ENCODE measurements at places on chromosomes 16 and 17. TPM values are rescaled to one million over a fixed set of nuclear protein-coding genes. Genes with fewer than 3 reads are reported as not detected.

The FNDC8 gene
- total RNA-seq = not detected

GRCh38 chr17:61209106-61209439 lies 190.6 kb upstream of the TBX2 start:
- DNase-seq = no peak

The KRTAP9-2 gene
- not detected for total RNA-seq

The DPEP2 gene
- total RNA-seq = not detected

The MYH3 gene
- total RNA-seq = not detected

- no peak for DNase-seq
Measured at GRCh38 chr16:31200821-31201568, 1.6 kb downstream of the PYCARD start.

DNA sequence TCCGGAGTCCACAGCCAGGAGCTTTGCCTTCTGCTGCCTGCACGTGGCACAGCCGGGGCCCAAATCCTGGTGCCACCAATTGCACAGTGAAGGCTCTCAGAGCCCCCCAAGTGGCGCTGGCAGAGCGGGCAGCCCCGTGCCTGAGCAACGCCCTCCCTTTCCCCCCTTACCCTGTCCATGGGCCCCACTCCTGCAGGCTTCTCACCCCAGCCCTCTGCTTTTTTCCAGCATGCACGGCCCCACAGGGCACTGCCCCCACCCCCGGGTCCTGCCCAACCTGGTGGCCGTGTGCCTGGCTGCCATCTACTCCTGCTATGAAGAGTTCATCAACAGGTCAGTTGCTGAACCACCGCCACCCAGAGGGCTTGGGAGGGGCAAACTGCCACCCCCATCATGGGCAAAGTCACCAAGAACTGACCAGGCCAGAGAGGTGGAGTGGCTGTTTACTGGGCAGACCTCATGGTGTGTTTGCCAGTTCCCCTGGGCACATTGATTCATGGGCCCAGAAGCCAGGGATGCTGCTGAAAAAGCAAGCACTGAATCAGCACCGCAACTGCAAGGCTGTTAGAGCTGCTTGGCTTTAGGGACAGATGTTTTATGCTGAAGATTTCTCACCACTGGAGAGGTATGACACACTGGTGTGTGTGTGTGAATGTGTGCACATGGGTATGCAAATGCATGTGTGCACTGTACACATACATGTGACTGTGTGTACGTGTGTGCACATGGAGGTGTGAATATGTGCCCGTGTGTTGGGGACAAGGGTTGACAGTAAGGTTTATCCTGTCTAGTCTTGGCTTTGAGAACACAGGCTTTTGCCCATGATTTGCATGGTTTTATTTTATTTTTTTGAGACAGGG lies 107.1 kb upstream of the PLCG2 start:
- peak; percentile 10 for DNase-seq

The CD300H gene
- total RNA-seq = not detected

The TNK1 gene
- 3.6 TPM for total RNA-seq

DNA sequence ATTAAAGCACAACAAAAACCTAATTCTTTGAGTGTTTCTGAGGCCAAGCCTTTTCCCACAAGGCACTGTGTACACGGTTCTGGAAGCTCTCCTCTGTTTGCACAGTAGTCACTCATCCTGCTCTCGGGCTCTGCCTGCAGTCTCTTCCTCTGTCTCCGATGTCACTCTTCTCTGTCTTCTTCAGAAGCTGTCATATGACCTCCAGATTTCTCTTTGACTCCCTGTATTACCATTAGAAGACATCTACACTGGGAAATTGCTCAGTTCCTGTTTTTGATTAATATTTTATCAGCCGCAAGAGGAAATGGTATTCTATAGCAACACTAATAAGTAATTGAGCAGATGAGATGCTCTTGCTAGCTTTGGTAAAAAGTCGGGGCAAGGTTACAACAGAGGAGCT lies 422.9 kb downstream of the WWOX start:
- DNase-seq = no peak

- no peak for DNase-seq
Measured at GRCh38 chr16:80899809-80900592, 95.6 kb upstream of the CDYL2 start.

GRCh38 chr16:60304066-60304465 lies 1570.0 kb upstream of the GOT2 start:
- no peak for DNase-seq
